ENCODE measurements at places on chromosomes 7 and 10. TPM values are rescaled to one million over a fixed set of nuclear protein-coding genes. Genes with fewer than 3 reads are reported as not detected.

Gene IKZF1
- total RNA-seq, result 0.17 TPM

Gene MYO1G
- 0.17 TPM for total RNA-seq

Gene FBH1
- 75.1 TPM for total RNA-seq

Gene ZNF789
- 5.2 TPM for total RNA-seq

Gene MYOF
- total RNA-seq, result 99.0 TPM

Gene LIPK
- not detected for total RNA-seq

Gene UNC5B
- 18.8 TPM for total RNA-seq

Gene OR13A1
- not detected for total RNA-seq

Gene METTL2B
- total RNA-seq, result 25.9 TPM

Gene ZNF804B
- total RNA-seq, result not detected

Gene EBLN1
- not detected for total RNA-seq

Gene FAM25C
- not detected for total RNA-seq

Gene CLRN3
- 0.33 TPM for total RNA-seq

Gene PKD1L1
- total RNA-seq, result 0.11 TPM

Gene CYP2C18
- total RNA-seq, result not detected
